Stimulated activated CD4-positive, alpha-beta T cell treated with anti-CD3 and anti-CD28 coated beads, TNF-alpha, amount 100 ng/mL, for 24 hours (primary cell): ENCODE measurements at places on chromosomes 2 and 18.

GRCh38 chr2:76633276-76633921, 888.8 kb downstream of the LRRTM4 start:
- no peak for DNase-seq

DNA sequence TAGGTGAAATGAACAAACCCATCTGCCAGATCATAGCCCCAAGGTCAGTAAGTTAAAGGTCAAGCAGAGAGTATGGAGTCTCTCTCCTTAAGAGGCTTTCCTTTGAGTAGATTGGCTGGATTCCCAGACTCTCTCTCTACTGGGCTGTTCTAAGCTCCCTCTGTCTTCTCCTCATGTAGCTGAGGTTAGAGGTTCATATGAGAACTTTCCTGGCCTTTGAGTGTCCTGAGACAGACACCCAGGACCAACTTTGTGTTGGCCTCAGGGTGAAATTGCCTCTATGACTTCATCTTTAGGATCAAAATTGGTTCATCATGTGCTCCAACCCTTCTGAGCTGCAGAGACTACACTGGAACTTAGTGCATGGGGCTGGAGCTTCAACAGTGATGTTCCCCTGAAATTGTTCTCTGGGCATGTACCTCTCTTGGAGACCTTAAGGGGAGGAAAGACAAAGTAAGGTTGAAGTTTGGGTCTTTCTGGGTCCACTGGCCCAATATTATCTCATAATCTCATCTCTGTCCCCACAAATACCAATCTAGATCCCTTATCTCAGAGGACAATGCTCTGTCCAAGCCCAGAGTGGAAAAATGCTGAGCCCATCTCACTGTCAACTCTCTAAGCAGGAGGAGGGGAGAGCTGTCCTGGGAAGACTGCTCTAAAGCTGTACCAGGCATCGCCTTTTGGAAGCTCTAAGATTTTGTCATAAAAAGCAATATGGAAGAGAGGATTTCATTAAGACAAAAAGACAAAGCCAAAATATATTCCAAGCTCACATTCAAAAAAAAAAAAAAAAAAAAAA, 177.3 kb upstream of the ARL4C start:
- no peak for DNase-seq

DNA sequence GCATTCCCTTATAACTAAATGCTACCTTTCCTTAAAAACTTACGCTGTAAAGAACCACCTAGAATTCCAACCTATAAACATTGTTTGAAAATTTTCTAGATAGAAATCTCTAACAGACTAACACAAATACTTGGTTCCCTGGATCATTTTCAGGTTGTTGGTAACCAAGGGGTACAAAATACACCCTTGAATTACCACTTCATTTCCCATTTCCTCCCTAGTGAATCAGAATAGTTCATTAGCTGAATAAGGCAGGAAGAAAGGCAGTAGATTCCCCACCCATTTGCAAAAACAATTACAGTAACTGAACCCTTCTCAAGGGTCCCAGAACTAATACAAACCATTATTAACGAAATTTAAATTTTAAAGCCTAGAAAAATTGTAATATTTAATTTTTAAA, 5.5 kb downstream of the MEX3C start:
- DNase-seq = no peak

- no peak for DNase-seq
Observed at GRCh38 chr2:217959723-217960122, 43.1 kb downstream of the TNS1 start.

- no peak for DNase-seq
Observed at GRCh38 chr2:26559044-26559405, 81.1 kb upstream of the OTOF start.

DNA sequence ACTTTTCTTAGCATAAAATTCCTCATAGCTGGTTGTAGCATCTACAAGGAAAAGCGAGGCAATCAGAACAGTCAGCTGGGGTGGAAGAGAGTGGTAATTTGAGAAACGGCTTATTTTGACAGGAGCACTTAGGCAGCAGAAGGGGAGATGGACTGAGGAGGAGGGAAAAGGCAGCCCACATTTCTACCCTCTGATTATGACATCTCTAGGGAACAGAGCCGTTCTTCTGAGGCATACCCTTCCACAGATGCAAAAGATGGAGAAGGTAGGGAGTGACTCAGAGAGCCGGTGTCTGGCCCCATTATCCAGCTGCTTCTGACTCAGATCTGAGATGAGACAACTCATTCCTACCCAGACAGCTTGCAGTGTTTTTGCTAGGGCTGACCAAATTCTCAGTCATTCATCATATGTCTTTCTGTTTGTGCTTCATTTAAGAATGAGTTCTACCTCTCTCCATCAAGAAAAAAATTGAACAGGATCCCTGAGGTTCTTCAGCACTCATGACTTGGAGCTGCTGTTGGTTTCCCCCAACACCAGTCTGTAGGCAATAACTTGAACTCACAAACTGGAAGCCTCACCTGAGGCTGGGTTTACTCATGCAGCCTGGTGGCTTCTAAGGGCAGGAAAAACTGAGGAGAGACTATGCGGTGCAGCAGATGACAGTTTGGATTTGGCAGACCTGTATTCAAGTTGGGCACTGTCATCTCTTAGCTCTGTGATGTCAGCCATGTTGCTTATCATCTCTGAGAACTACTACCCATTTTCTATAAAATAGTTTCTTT, 15.9 kb upstream of the SEC11C start:
- DNase-seq = peak; percentile 18

- no peak for DNase-seq
Observed at GRCh38 chr2:103123516-103123915, 361.7 kb downstream of the TMEM182 start.

DNA sequence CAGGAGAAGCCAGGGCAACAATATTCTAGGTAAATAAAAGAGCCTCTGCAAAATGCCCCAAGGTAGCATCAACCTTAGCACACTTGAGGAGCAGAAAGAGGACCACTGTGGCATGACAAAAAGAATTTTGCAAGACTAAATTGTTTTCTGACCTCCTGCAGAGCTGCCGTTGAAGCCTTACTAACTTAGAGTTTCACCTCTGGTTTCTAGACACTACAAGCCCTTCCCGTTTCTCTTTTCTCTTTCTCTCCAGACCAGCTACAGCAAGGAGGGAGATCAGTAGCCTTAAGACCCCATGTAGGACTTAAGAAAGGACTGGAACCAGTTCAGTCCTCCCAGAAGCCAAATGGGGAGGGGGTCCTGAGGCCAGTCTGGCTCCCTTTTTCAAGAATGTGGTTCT, 73.3 kb upstream of the SP3 start:
- DNase-seq = no peak

DNA sequence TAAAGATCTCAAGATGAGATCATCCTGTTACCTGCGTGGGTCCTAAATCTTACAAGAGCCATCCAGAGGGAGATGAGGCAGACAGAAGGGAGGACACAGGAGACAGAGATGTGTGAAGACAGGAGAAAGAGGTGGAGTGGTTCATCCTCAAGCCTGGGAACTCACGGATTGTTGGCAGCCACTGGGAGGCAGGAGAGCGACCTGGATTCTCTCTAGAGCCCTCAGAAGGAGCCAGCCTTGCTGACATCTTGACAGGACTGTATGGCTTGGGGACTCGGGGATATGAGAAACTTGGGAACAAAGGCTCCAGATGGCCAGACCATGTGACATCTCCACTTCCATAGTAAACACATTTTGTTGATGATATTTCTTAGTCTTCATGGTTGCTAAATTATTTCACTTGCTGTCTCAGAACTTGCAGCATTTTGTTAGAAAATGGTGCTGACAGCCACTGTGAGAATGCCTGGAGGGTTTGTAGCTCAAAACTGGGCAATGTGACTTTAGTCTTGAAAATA, 57.8 kb upstream of the MC2R start:
- DNase-seq = no peak

DNA sequence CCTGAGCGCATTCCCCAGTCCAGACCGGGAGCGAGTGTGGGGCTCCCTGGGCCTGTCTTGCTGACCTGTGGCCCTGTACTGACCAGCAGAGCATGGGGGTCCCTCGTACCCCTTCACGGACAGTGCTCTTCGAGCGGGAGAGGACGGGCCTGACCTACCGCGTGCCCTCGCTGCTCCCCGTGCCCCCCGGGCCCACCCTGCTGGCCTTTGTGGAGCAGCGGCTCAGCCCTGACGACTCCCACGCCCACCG, 5.3 kb downstream of the NEU4 start:
- no peak for DNase-seq

DNA sequence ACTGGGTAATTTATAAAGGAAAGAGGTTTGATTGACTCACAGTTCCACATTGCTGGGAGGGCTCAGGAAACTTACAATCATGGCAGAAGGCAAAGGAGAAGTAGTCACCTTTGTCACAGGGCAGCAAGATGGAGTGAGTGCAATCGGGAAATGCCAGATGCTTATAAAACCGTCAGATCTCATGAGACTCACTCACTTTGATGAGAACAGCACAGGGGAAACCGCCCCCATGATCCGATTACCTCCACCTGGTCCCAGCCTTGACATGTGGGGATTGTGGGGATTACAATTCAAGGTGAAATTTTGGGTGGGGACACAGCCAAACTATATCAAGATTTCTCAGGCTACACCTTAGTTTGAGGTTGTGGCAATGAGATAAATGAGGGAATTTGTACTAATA, 54.9 kb downstream of the AKAIN1 start:
- DNase-seq = no peak

GRCh38 chr2:45714679-45715078, 63.2 kb downstream of the PRKCE start:
- DNase-seq = no peak

GRCh38 chr18:54916507-54916906, 42.8 kb downstream of the CCDC68 start:
- no peak for DNase-seq

DNA sequence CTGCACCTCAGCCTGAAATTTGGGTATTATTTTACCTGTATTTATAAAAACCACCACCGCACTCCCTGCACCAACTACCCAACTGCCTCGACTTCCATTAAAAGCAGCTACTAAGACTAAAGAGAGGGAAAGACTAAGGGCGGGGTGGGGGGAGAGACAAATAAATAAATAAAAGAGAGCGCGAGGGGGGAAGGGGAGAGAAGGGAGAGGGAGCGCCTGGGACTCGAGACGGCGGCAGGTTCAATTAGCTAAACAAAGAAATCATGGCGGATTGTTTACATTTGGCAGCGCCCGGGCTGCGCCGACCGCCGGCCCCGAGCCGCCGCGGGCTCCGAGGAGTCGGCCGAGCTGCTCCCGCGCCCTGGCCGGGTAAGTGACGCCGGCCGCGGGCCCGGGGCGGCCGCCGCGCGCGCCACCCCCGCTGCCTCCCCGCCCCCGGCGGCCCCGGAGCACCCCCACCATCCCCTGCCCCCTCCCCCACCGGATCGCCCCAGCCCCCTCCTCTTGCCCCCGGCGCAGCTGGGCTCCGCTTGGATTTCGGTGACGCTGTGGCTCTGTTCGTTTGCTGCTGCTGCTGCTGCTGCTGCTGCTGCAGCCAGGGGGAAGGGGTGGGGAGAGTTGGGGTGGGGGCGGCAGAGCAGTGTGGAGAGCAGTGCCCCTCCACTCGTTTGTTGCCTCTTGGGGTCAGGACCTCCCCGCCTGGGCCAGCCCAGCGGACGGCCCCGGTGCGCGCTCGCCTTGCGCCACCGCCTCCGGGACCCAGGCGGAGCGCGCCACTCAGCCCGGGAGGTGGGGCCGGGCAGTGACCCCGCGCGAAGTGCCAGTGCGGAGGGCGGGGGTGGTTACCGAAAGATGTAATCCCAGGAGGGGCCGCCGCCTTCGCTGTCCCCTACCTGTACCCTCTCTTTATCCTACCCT, 187.2 kb upstream of the FANCL start:
- DNase-seq = no peak
